ENCODE measurements at places on chromosomes 1 and 21.

GRCh38 chr21:45208627-45208951, 79.1 kb downstream of the POFUT2 start:
- no peak for DNase-seq

DNA sequence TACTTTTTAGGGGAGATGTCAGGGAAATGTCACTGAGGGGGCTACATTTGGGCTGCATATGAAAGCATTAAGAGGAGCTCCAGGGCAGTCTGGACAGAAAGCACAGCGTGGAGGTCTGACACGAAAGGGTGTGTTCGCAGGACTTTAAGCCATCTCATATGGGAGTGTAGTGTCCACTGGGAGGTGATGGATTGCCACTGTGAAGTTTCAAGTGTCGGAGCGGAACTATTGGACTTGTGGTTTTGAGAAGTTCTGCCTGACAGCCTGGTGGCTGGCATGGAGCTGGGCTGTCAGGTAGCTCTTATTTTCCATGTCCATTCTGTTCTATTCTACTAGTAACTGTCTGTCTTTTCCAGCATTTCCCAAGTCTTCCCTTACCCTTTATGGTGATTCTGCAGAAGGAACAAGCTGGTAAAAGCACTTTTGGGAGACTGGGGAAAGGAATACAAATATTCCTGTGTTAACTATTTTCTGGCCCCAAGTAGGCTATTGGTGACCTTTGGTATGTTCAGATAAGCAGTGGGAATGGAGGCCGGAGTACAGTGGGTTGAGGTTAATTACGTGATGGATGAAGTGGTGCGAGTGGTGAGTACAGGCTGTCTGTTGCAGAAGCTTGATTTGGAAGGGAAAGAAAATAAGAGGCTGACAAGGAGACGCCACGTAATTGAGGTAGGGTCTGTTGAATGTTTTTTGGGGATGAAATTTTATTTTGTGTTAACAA, 19.3 kb downstream of the B3GALT5 start:
- DNase-seq, result no peak

- no peak for DNase-seq
Observed at GRCh38 chr1:235078480-235079381, 49.9 kb downstream of the TOMM20 start.

- DNase-seq, result no peak
Observed at GRCh38 chr1:29171521-29171920, 10.2 kb downstream of the SRSF4 start.

- DNase-seq, result no peak
Observed at GRCh38 chr1:182092336-182092735, 30.8 kb upstream of the ZNF648 start.

DNA sequence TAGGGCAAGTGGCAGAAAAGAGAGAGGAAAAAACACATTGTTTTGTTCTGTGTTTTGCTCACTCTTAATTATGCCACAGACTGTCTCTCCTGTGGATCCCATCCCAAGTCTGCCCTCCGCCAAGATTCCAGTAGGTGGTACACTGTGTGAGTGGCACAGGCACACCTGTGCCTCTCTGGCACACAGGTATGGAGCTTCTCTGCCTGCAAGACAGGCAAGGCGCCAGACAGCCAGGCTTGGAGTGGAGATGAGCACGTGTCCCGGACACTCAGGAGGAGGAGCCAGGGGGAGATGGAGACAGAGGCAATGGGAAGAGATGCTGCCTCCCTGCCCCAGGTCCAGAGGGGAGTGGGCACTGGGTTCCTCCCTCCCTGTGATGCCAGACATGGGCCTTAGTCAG, 6.5 kb upstream of the GRIK3 start:
- no peak for DNase-seq

GRCh38 chr1:232982238-232982944, 32.0 kb downstream of the NTPCR start:
- no peak for DNase-seq

- no peak for DNase-seq
Observed at GRCh38 chr1:119758584-119758983, 10.1 kb downstream of the HMGCS2 start.

GRCh38 chr1:246781212-246781611, 57.0 kb downstream of the SCCPDH start:
- DNase-seq, result no peak

DNA sequence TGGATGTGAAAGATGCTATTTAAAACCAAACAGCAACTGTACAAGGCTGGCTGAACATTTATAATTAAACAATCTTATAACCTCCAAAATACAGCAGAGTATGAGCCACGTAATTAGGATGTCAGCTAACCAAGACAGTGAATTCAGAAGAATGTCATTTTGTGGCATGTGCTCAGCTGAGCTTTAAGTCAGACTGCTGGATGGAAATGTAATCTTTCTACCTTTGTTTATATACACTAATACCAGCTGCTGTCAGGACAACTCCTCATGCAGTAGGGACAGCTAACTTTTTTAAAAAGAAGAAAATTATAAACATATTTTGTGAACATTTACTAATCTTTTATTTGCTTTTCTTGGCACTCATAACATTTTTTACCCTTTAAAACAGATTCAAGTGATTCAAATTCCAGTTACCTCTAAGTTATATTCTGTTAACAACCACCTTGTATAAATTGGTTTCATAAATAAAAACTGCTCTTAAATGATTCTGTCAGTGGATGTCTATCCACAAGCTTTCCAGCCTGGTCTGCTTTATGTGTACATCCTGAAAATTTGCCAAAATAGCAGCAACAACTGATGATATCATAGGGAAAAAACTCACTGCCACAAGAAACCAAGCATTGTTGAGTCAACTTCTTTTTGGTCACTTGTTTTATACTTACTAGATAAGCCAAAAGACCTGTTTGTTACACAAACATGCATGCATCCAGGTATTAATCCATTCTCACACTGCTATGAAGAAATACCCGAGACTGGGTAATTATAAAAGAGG, 36.1 kb downstream of the DPH5 start:
- DNase-seq, result no peak

- DNase-seq, result no peak
Observed at GRCh38 chr1:56363007-56363770, 216.2 kb downstream of the PLPP3 start.

- no peak for DNase-seq
Observed at GRCh38 chr1:154536570-154536969, 21.9 kb downstream of the UBE2Q1 start.

DNA sequence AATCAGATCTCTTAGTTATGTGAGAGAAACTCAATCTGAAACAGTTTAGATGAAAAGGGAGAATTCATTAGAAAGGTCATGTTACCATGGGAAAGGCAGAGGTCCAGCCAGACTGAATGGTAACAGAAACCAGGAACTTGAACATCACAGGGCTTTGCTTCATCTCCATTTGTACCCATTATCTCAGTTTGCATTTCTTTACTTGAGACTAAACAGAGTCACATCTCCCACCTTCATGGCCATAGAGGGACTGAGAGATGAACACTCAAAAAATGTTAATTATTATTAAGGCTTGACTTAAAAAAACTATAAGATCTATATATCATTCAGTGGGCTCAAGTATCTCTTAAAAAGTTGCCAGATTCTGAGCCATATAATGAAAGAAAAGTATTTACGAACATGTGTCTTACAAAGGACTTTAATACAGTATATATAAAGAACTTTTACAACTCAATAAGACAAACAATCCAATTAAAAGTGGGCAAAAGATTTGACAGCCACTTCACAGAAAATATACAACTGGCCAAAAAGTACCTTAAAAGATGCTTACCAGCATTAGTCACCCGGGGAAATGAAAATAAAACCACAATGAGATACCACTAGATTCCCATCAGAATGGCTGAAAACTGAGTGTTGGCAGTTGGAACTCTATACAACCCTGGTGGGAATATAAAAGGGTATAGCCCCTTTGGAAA, 13.2 kb downstream of the KYAT3 start:
- DNase-seq, result no peak

GRCh38 chr1:83769072-83769471, 229.9 kb downstream of the TTLL7 start:
- DNase-seq, result no peak

DNA sequence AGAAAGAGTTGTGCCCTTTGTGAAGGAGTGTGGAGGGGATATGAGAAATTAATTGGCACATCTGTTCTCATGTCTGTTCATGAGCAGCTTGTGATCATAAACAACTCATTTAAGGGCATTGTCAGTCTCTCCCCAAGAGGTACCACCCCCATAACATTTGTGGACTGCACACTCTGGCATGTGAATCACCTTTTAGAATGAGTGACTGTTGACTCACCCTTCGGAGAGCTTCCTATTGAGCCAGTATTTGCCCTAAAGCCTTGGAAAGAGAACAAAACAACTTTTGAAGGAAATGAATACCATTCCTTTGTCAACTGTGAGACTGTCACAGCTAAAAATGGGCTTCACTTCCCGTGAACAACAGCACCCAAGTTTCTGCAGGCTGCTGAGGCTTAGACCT, 27.5 kb upstream of the MYSM1 start:
- no peak for DNase-seq

- DNase-seq, result no peak
Observed at GRCh38 chr1:208235982-208236761, 8.0 kb downstream of the PLXNA2 start.

DNA sequence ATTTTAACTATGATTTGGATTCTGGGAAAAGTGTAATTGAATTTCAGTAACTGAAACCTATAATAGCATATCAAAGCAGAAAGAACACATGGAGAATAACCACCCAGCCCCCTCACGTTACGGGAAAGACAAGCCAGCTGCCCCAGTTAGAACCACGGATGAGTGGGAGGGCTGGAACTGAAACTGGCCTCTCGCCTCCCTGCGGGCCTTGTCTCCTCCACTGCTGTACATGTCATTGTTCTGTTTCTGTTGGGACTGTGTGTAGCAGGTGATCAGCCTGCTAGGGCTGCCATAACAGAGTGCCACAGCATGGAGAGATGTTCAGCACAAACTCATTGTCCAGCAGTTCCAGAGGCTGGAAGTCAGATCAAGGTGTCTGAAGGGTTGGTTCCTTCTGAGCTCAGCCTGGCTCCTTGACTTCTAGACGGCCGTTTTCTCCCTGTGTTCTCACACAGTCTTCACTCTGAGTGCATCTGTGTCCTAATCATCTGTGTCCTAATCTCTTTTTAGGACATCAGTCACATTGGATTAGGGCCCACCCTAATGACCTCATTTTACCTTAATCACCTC, 52.4 kb downstream of the MAP3K21 start:
- no peak for DNase-seq

DNA sequence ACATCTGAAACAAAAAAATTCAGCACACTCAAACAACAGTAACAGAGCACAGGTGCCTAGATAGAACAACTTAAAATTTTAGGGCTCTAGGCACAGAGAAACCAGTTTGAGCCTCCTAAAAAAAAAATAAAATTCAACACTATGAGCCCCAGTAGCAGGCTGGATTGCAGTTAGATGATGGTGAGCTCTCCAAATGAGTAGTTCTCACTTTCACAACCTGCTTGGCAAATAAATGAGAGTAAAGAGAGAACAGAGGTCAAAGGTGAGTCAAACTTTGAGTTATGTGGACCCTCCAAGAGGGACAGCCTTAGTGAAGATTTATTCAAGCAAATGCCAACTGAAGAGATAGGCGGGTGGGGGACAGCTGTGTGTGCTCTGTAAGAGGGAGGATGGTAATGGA, 3.6 kb downstream of the BEND5 start:
- no peak for DNase-seq

GRCh38 chr21:32048353-32048752, 175.5 kb downstream of the HUNK start:
- DNase-seq, result no peak

DNA sequence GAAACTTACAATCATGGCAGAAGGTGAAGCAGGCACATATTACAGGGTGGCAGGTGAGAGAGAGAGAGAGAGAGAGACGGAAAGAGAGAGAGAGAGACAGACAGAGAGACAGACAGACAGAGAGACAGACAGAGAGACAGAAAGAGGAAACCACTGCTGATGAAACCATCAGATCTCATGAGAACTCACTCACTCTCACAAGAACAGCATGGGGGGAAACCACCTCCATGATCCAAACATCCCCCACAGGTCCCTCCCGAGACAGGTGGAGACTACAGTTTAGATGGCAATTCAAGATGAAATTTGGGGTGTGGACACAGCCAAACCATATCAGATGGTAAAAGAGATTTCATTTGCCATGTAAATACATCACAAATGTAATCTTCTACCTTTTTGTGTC, 708.1 kb downstream of the MRPL39 start:
- DNase-seq, result no peak

DNA sequence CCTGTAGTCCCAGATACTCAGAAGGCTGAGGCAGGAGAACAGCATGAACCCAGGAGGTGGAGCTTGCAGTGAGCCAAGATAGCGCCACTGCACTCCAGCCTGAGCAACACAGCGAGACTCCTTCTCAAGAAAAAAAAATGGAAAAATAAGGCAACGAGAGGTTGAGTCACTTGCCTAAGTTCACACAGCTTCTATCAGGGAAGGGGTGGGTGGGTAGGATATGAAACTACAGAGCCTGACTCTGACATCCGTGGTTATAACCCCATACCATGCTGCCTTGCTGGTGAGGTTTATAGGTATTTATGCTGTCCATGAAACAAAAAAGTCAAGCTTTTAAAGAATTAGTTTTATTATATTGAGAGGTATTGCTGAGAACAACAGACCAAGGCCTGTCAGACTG, 61.5 kb upstream of the RAB4A start:
- no peak for DNase-seq

- no peak for DNase-seq
Observed at GRCh38 chr1:207867136-207868109, 43.5 kb downstream of the CD34 start.

DNA sequence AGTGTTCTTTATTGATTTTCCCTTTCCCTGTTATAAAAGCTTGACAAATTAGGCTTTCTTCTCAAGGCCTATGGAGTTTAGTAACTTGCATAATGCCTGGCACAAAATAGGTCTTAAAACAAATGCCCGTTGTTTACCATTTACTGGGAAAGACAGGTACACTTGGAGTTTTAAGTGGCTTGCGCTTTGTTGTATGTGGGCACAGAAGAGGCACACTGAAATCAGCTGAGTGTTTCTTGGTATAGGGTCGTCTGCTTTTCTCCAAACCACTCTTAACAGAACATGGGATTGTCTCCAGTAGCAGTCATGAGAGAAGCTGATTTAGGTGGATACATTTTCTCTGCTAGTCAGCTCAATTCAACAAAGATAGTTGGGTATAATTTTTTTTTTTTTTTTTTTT, 132.5 kb downstream of the SYT14 start:
- no peak for DNase-seq

DNA sequence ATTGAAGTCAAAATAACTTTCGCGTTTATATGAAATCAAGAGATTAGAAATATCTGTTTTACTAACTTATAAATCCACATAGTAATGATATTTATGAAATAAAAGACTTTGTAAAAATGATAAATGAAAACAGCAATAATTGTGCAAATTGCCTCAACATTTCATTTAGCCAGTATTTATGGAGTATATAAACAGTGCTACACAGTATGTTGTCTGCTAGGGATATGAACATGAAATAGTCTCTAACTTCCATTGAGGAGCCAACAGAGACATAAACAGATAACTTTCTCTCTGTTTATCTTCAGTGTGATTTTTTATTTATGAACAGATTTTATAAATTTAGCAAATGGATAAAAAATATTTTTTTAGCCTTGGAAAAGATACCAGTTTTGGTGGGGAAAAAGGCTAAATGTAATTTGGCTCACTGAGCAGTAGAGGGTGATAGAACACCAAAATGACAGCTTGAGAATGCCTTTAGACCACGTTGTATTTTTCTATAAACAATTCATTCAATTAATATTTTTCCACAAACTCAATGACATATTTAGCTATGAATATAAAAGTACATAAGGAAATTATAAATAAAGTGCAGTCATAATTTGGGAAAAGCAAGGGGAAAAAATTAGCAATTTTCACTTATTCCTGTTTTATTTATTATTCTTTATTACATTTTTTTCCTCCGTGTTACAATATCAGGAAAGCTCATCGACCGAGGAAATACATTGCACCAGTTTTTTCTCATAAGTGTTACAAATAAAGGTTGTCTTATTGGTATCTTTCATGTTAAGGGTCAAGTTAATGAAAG, 47.5 kb upstream of the EEIG2 start:
- no peak for DNase-seq

All from stimulated activated CD4-positive, alpha-beta T cell treated with anti-CD3 and anti-CD28 coated beads, Interleukin-12 subunit alpha, Interleukin-12 subunit beta, amount 100 ng/mL, for 4 hours (primary cell).